Renal pelvis (tissue), 12 donors: ENCODE measurements at places on chromosomes 4 and X. TPM values are rescaled to one million over a fixed set of nuclear protein-coding genes. Genes with fewer than 3 reads are reported as not detected.

Gene VGLL1
- 9.7 TPM for polyA plus RNA-seq

Gene PNMA3
- polyA plus RNA-seq: 32.5 TPM

Gene REELD1
- polyA plus RNA-seq: 1.1 TPM

Gene DIPK2B
- polyA plus RNA-seq: 9.7 TPM

Gene PRRG3
- polyA plus RNA-seq: 7.9 TPM

Gene MAGEA12
- not detected for polyA plus RNA-seq

Gene DCX
- polyA plus RNA-seq: 2.5 TPM

Gene TRPC3
- polyA plus RNA-seq: 0.81 TPM
